ENCODE measurements at places on chromosomes 13 and 19. TPM values are rescaled to one million over a fixed set of nuclear protein-coding genes. Genes with fewer than 3 reads are reported as not detected.

GRCh38 chr19:608155-609003 is 18.7 kb downstream of the HCN2 start:
- no peak for DNase-seq

DNA sequence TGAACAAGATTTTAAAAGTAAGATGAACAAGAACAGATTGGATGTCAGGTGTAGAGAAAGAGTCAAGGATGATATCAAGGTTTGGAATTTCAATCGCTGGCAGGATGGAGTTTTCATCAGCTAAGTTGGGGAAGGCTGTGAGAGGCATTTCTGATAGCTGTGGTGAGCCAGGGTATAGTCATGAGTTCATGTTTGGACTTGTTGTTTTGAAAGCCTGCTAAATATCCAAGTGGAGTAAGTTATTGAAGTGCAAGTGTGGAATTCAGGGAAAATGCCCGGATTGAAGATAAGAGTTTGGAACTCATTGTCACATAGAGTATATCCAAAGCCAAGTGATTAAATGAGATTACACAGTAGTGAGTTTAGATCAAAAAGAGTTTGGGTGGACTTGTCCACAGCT is 11.0 kb upstream of the EPSTI1 start:
- no peak for DNase-seq

GRCh38 chr19:7534531-7535046 is 928 bp upstream of the PNPLA6 start:
- DNase-seq, result peak; percentile 67

DNA sequence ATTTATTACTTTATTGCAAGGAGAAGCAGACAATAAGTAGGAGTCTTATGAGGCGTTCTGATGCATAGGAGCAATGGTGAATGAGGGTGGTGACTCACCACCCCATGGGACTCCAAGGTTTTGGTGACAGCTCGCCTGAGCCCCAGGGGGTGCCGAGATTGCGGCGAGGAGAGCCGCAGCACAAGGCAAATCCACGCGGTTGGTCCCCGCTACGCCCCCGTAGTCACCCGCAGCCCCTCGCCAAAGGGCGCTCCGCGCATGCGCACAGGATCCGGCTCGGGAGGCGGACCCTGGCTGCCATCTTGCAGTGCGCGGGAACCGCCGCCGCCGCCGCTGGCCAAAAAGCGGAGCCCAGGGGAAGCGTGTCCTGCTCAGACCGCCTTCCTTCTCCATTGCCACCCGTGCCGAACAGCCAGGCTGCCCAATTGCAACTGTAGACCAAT is at the start of gene NAA16:
TSS of gene NAA16 (plus strand) at position 305 of the 443 bp plus-strand sequence. CDS start 262 bp downstream, outside the sequence.
- peak; percentile 91 for DNase-seq

DNA sequence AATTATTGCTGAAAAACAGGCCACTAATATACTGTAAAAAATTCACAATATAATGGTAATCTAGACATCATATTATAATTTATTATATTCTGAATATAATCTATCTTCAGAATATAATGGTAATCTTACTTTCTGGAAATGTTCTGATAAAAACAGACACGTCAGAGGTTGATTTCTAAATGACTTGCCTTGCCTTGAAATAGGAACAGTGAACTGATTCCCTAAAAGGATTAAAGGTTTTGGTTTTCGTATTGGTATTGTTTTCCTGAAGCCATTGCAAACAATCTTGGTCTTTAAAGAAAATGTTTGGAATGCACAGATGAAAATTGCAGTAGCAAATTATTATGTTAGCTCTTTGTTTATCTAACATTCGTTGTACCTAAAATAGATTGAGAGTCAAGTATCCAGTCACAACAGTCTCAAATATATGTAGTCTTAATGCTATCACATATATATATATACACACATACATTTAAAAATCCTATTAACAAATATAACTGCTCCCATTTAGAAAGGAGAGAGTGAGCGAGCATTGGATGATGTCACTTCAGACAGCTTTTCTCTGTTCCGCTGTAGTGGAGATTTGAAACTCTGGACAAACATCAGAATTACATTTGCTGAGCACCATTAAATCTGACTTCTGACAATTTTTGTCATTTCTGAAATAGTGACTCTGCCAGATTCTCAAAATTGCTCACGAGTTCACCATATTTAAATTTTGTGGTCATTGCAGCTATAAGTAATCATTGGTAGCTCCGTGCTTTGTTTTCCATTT is 1.7 kb downstream of the ITM2B start:
- no peak for DNase-seq

DNA sequence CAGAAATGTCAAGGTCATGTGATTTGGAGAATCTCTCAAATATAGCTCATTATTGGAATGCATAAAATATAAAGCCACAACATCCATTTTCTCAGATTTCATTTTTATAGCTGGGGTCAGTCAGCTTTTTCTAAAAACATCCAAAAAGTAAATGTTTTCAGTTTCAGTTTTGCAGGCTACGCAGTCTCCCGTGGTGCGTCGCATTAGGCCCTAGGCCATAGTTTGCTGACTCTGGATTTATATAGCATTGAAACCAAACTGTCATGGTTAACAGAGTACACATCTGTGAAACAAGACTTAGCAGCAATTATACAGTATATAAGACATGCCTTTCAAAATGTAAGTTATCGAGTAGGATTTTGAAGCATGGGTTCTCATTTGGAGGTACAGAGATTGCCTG is 140.0 kb downstream of the IRS2 start:
- no peak for DNase-seq

- DNase-seq, result no peak
These were observed 9.8 kb downstream of the PRX start for GRCh38 chr19:40403262-40403984.

GRCh38 chr13:90307136-90307535 is 1040.4 kb upstream of the MIR17HG start:
- no peak for DNase-seq

DNA sequence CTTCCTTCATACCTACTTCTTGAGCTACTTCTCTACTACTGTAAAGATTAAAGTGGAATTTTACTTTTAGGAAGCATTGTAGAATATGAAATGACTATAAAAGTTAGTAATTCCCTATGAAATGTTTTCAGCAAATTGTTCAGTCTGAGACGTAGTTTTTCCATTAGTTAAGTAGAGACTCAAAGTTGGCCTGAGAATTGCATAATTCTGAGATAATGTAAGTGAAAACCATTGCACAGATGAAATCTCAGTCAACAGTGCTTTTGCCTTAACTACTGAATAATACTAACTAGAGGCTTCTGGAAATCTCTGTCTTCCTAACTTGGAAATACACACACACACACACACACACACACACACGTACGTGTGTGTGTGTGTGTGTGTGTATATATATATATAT is 125.9 kb downstream of the FGF14 start:
- no peak for DNase-seq

The CYP4F8 gene
- not detected for total RNA-seq

The CYP2A6 gene
- not detected for total RNA-seq

The TFPT gene
- total RNA-seq, result 17.6 TPM
